Bronchial smooth muscle cell (primary cell): ENCODE measurements at places on chromosomes 5 and 9. TPM values are rescaled to one million over a fixed set of nuclear protein-coding genes. Genes with fewer than 3 reads are reported as not detected.

SLCO4C1 gene
- under 0.01 TPM in 1 of 2 replicates, not detected in the other for total RNA-seq

LMAN2 gene
- total RNA-seq: 482 and 604 TPM in 2 replicates

C9 gene
- total RNA-seq: 0.16 and 0.17 TPM in 2 replicates

DNAJC18 gene
- total RNA-seq: 9.8 and 10.6 TPM in 2 replicates

CDX1 gene
- total RNA-seq: not detected in 2 replicates

SELENOP gene
- total RNA-seq: 87.6 and 223 TPM in 2 replicates

PCDHGB4 gene
- total RNA-seq: 26.7 and 34.0 TPM in 2 replicates
